GM12892 (cell line): ENCODE measurements at places on chromosomes 7 and 10.

DNA sequence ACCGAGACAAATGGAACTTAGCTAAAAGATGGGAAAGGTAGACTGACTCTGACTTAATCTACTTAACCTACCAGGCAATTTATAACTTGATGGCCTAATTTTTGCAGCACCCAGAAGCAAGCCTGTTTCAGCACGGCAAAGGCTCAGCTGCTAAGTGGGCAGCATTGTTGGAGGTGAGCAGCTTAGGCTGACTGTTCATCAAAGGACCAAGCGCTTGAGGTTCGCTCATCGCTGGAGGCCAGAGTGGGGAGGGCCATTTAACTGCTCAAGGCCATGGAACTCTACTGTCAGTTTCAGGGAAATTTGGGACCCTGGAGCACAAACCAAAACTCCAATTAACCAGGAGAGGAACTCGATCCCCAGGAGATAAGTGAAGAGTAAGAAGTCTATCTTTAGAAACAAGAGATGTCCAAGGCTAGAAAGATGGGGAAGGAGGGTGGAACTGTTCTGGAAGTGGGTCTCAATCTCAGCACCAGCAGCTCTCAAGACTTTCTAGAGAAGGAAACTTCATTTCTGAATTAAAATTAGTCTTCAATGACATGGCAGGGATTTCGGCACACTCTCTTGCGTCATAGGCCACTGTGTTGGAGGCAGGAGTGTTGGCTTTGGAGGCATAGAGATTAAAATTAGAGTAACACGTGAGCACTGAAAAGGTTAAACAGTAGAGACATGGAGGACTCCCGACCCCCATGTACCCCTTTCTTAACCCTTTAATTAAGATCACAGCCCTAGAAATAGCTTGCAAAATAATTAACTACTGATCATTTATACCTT, 43.1 kb downstream of the EGFR start:
- DNase-seq = no peak

DNA sequence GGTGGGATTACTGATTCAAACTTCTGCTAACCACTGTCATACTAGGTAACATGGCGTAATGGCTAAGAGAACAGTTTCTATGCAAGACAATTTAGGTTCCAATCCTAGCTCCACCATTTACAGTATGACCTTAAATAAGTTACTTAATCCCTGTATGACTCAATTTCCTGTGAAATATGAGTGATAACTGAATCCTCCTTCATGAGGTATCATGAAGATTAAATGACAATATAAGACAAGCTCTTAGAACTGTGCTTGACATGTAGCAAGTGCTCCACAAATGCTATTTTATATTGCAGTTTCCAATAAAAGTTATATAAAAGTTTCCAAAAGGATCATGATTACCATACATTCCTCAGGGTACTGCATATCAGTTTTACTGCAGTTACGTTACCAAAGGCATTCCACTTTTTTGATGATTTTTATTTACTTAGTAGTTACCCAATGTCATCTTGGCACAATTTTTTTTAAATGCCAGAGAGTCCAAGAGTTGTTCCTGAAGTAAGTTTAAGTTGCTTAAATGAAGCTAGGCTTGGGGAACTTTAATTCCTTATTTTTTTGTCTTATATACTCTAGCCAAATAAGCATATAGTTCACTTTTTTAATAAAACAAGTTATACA, 7.1 kb downstream of the DOCK4 start:
- no peak for DNase-seq

DNA sequence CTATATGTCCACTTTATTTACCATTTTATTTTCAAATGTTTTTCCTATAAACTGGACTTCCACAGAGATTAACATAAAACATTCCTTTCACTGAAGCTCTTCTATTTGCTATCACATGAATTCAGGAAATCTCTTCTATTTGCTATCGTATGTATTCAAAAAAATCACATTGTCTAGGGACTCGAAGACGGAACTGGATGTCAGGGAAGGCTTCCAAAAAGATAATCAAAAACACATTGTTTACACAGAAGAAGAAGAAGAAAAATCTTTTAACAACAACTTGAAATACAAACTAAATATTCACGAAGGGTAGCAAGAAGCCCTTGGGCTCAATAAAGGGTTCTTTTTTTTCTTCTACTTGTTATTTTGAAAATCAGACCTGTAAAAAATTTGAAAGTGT, 426.1 kb upstream of the LRRN3 start:
- no peak for DNase-seq

DNA sequence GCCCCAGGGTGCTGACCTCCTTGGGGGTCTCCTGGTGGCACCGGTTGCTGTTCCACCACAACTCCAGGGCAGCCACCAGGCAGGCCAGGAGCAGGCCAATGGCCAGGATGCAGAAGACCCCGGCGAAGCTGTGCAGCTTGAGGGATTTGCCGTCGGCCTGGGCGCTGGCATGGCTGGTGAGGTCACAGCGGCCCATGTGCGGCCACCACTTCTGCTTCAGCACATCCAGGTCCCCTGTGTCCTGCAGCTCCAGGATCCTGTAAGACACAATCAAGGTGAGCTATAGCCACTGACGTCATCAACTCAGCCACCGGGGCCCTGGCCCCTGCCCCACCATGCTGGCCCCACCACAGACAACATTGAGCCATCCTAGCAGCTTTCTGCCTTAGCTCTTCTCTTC, 753.2 kb downstream of the GRID1 start:
- DNase-seq = no peak

GRCh38 chr7:133409421-133409820, 156.5 kb downstream of the EXOC4 start:
- no peak for DNase-seq

DNA sequence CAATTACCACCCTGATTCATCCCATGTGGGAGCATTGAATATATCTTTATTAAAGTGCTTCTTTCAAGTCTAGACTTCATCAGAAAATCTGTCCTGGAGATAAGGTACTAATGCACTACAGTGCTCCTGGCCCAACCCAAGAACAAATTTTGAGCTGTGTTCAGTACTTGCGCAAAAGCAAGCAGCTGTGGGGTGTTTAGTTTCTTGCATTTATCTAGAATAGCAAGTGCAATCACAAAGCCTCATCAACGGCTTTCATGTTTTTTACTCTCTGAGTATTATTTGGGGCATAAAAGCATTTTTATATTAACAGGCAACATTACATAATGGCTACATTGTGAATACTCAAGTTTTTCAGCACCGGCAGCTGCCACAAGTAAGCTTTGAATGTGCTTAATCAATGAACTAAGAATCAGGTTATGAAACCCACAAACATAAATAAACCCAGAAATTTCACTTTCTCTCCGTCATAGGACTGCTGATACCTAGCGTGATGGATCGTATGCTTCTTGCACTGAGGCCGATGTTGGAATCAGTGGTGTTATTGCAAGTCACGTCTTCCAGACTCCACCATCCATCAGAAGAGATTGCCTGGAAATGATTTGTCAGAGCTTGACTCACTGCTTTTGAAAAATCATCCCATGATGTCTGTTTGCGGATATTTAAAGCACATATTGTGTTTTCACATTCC, 113.1 kb downstream of the CTTNBP2 start:
- DNase-seq = no peak

GRCh38 chr7:106683941-106684340, 23.0 kb upstream of the CCDC71L start:
- DNase-seq = no peak

DNA sequence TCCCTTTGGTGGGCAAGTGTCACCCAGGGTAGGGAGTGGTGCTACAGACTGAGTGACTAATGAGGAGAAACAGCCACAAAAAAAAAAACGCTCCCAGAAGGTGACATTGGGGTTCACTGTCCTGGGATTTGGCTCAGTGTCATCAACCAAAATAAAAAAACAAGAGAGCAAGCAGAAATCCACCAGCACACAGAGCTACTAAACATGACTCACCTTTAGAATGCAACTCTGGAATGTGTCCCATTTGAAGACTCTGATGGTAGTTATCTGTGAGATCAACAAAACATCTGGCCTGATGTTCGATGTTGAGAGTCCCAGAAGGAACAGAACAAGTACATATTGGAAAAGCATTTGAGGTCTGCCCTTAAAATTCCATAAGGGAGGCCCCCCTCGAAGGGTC, 200.3 kb upstream of the LYZL2 start:
- DNase-seq = no peak

DNA sequence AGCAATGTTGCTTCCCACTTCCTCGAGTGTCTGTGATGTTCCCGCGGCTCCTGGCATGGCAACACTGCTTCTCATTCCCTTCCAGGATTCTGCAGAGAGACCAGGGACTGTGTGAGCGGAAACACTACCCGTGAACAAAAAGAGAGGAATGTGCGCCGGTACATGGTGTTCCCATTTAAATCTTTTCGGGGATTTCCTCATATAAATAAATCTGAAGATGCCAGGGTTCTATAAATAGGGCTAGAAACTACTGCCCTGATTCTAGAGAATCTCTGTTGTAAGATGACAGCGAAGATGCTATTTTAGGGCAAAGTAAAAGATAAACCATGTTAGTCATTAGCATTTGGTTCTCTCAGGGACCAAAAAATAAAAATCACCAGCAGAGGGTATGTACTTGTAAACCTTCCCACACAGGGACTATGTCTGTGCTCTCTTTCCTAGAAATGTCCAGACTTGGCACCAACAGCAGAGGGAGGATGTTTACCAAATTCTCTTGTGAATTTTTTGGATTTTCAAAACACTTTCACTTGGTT, 92.2 kb upstream of the DDC start:
- no peak for DNase-seq

DNA sequence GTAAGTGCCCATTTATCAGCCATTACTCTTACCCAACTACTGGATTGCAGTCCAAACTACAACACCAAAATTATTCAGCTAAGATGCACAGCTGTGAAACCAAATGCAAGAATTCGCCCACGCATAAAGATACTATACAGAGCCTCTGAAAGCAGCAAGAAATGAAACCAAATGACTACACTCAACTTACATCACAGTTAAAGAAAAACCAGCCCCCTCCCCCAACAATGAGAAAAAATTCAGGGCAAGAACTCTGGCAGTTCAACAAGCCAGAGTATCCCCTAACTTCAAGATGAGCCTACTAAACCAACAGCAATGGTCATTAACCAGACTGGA, 209.1 kb upstream of the VWC2 start:
- no peak for DNase-seq

DNA sequence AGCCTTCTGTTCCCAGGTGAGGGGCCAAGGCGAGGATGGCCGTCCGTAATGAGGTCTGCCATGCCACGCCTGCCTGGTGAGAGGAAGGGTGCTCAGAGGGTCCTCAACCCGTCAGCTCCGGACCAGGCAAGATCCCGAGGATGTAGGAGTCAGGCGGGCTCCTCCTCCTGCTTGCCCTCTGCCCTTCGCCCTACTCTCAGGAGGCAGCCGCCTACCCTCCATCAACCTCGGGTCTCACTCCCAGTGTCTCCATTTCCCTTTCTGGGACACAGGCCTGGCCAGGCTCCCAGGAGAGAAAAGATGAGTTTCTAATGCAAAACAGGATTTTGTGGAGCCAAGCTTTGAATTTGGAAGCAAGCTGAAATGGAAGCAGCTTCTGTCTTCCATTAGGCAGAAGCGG, 184.0 kb downstream of the PTPN20 start:
- DNase-seq = no peak

DNA sequence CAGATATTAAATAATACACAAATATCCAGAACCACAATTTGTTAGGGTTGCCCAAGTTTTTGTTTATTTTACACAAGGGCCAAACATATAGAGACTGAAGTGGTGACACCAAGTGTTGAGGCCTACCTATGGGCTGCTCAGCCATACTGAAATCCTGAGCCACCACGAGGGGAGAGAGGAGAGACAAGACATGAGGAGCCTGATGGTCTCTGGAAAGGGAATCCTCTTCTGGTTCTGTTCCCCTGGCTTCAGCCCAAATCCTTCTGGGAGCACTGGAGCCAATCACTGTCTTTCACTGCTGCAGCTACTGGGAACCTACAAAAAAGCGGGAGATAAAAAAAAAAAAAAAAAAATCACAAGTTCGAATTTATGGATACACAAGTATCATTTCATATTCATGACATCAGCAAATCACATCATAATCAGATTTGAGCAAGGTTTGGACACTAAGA, 1.9 kb downstream of the SKIDA1 start:
- DNase-seq = no peak

GRCh38 chr7:95209276-95209675, 115.1 kb downstream of the PON1 start:
- DNase-seq = no peak

GRCh38 chr7:128818694-128819093, 11.5 kb upstream of the FLNC start:
- DNase-seq = no peak

- no peak for DNase-seq
Observed at GRCh38 chr7:98568891-98569290, 48.2 kb upstream of the NPTX2 start.

- no peak for DNase-seq
Observed at GRCh38 chr10:126468467-126468866, 80.2 kb upstream of the ADAM12 start.

DNA sequence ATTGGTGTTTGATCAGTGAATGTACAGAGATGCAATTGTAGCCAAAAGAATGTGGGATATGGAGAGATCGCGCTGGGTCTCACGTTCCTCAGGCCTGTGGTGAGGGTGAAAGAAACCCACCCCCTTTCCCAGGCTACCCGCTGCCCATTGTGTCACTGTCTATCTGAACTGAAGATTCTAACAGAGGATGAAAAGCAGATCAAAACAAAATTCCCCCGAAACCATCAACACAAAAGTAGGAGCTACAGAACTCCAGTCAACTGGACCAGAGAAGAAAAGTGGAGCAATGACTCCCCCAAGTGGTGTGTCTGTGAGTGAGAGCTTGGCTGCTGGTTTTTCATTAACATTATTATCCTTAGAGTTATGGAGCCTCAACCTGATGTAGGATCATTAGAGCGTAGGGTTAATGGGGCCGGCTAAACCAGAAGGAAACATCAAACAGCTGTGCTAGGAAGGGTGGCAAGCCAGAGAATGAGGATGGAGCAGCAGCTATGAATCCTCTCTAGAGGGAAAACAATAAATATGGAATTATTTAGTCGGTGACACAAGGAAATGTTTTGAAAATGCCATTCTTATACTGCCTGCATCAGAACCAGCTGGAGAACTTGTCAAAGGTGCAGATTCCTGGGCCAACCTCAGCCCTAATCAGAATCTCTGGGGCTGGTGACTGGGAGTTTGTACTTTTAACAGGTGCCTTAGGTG, 38.3 kb downstream of the AKR1B1 start:
- peak; percentile 16 for DNase-seq

GRCh38 chr10:110076559-110077318, 69.0 kb downstream of the ADD3 start:
- no peak for DNase-seq

- no peak for DNase-seq
Observed at GRCh38 chr7:142500366-142500765, 242.5 kb upstream of the PRSS58 start.

DNA sequence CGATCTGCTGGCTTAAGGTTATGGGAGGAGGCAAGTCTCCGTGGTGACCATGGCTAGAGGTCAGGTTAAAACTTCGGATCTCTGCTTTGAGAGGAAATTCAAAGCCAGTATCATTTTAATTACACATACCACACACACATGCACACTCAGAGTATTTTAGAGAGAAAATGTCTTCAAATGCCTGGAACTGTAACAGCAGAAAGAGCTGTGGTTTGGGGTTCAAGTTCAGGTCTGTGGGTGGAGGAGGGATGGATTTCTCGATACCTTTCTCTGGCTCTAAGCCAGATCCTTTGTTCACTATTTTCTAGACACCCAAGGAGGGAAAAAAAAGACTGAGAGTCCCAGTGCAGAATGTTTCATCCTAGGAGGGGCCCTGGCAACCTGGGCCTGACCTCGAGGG, 32.5 kb downstream of the ARL3 start:
- DNase-seq = no peak
